IMR-90 (cell line): ENCODE measurements at places on chromosomes 6 and 20.
A peak's percentile ranks its signal among the peaks of the same experiment; 100 is the strongest.

DNA sequence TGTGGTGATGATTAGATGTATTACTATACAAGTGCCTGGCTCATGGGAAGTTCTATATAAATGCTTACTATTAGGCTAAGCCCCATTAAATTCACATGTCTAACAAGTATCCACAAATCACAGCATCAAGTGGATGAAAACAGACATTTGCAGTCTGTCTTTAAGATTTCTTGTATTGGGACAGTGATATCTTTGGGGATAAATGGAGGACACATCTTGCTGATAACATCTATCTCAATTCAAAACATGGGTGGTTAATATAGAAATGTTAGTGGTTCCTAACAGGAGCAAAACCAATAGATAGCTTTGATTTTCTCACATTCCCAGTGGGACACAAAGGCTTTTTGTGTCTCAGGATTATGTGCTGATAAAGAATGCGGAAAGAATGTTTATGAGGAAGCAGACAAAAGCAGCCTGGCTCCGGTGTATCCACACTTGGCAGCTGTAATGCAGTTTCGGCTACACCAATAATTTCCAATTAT is 29.3 kb downstream of the PTPRK start:
- no peak for DNase-seq

DNA sequence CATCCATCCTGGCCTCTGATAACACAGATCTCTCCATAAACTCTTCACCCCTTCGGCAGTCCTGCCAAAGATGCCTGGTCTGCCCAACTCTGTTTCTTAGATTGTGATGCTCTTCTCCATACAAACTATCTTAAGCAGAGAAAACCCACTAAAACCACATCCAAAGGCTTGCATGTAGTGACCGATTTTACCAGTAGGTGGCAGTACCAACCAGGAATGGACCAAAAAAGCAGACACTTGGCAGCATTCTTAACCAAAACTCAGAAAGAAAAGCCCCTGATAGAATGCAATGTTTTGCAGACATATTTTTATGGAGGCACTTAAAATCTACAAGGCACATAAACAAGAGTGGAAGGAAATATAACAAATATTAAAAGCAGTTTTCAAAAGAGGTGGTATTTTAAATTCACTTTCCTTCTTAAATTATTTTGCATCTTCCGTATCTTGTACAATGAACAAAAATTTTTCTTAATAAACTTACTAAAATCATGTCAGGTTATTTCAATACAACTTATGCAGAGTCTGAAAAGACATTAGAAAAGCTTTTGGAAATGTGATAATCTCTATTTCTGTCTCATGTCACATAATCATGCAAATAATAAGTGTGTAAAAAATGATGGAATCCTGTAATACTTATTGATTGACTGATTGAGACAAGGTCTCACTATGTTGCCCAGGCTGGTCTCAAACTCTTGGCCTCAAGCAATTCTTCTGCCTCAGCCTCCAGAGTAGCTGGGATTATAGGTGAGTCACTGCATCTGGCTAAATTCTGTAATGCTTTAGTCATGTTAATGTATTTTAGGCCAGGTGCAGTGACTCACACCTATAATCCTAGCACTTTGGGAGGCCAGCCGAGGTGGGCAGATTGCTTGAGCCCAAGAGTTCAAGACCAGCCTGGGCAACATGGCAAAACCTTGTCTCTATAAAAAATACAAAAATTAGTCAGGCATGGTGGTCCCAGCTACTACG is 29.4 kb downstream of the LRP11 start:
- DNase-seq = peak; percentile 79

- peak; percentile 57 for DNase-seq
Measured at GRCh38 chr20:44959082-44959637, 1.0 kb downstream of the TOMM34 start.

GRCh38 chr6:33391922-33392594 is 435 bp downstream of the KIFC1 start:
- DNase-seq = peak; percentile 44

- peak; percentile 77 for DNase-seq
Measured at GRCh38 chr6:154937306-154938220, 57.6 kb upstream of the TIAM2 start.

GRCh38 chr6:282177-282866 is 10.0 kb upstream of the DUSP22 start:
- DNase-seq = no peak

GRCh38 chr6:119974430-119975159 is 625.0 kb upstream of the MAN1A1 start:
- no peak for DNase-seq

GRCh38 chr6:36245572-36246061 is 24.2 kb upstream of the PNPLA1 start:
- no peak for DNase-seq

- peak; percentile 45 for DNase-seq
Measured at GRCh38 chr6:114747995-114748625, 405.3 kb upstream of the HS3ST5 start.

DNA sequence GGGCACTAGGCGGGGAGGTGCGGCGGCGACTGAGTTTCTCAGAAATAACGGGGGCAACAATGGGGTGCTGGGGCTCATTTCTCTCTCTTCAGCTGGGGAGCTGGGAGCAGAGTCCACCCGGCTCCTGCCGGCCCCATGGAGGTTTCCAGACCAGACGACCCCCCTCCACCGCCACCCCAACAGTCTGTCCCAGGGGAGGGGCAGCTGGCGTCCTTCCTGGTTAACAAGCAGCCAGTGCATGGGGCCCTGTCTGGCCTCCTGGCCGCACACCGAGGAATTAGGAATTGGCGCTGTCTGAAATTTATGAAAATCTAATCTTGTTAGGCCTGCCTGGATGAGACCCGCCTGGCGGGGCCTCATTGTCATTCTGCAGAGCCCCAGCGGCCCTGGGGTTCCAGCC is 42.4 kb downstream of the PMEPA1 start:
- DNase-seq = no peak

DNA sequence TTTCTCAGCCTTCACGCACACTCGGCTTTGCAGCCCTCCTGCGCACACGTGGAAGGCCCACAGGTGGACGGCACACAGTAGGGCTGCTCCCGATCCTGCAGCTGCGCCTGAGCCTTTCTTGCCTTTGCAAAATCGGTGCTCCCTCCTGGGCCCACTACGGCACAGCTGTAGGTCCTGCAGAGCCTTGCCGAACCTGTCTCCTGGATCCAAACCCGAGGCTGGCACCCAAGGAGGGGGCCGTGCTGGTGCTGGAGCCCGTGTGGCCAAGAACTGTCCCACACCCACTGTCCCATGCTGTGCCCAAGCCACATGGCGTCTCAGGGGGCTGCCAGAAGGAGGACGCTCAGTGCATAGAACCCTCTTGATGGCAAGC is 227.4 kb downstream of the TTLL2 start:
- no peak for DNase-seq

DNA sequence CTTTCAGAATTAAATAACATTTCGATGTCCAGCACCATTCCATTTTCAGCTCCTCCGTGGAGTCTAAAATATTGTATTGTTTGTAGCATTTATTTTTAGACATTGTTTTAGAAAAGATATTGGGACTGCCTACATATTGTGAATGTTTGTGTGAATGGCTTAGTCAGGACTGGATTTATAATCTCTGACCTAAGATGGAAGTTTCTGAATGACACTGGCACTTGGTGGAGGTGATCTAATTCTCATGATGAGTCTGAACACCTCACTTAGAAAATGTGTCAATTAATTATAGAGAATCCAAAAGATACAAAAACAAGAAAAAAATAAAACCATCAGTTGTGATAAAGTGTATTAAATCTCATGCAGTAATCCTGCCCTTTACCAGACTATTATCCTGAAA is 60.8 kb upstream of the HBS1L start:
- no peak for DNase-seq

- no peak for DNase-seq
Measured at GRCh38 chr6:47424436-47424836, 53.2 kb upstream of the CD2AP start.

DNA sequence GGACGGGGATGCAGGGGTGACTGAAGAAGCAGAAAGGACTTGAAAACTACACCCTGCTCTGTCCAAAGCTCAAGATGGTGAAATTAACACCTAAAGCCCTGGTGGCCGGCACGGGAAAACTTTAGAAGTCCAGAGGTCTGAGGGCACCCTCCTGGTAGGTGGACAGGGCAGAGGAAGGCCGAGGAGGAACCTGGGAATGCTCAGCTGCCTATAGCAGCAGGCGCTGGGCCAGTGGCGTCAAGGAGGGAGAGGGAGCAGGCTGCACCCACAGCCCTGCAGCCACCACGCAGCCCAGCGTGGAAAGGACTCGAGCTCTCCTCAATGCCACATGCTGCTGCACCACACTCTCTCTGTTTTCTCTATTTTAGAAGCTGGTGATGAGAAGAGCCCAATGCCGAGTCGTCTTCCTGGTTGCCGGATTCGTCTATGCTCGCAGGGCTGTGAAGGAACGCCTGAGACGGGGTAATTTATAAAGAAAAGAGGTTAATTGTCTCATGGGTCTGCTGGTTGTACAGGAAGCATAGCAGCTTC is 248.3 kb upstream of the AFDN start:
- no peak for DNase-seq

GRCh38 chr6:73606428-73606827 is 47.4 kb downstream of the SLC17A5 start:
- DNase-seq = no peak

- DNase-seq = no peak
Measured at GRCh38 chr6:124119596-124119995, 315.9 kb downstream of the NKAIN2 start.

- DNase-seq = peak; percentile 63
Measured at GRCh38 chr20:53609491-53610445, 16.1 kb upstream of the ZNF217 start.

DNA sequence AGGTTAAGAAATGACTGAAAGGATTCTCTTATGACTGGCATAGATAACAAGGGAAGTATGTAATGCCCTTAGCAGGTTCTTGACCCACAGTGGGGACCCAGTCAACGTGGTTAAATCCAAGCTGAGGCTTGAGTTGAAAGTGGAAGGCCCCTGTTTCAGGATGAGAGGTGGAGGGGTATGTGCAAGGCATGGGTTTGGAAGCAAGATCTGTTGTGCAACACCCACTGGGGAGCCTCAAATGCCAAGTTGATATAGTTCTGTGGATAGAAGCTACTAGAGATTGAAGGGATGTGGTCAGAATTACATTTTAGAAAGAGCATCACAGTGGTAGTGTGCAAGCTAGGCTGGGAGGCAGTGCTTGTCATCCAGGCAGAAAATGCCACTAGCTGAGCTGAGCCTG is 5.1 kb downstream of the PABPC1L start:
- DNase-seq = no peak

- DNase-seq = no peak
Measured at GRCh38 chr6:5645328-5646290, 361.1 kb downstream of the NRN1 start.

DNA sequence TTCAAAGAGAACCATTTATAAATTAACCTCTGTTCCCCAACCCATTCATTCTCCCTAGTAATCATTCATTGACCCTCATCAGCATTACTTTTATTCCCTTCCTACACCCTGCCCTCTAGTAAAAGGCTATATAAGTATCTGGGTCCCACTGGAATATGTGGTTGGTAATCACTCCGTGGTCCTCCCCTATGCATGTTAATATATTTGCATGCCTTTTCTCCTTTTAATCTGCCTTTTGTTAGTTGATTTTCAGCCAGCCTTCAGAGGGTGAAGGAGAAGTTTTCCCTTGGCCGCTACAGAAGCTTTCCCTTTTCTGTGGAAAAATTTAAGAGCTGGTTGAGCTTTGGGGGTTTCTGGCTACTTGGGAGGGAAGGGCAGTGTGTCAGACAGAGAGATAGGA is 585.6 kb downstream of the UTRN start:
- DNase-seq = no peak

- DNase-seq = no peak
Measured at GRCh38 chr6:23562554-23562953, 563.5 kb upstream of the NRSN1 start.

DNA sequence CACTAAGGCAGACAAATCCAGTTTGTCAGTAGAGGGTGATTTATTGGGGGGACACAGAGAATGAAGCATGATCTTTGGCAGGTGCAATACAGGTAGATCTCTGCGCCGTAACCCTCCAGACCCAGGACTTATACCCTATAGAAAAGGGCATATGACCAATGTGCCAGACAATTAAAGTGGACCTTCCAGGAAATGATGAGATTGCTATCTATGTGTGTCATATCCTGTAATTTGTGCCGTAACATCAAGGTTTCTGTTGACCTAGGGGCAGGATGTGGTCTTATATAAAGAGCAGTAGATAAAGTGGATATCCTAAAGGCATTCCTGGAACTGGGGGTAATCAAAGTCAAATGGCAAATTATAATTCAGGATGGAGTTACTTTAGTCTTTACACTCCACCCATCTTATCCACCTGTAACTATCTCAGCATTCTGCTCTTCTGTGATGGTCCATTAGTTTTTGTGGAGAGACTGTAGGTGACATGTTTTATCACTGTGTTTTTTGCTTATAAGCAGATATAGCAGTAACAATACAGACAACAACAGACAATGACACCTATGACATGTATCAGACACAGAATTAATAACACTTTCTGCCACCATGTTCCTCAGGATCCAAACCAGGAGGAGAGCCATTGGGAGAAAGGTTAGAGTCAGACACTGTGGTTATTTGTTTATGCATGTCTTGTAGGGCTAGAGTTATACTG is 43.1 kb upstream of the ZNF337 start:
- DNase-seq = peak; percentile 5

DNA sequence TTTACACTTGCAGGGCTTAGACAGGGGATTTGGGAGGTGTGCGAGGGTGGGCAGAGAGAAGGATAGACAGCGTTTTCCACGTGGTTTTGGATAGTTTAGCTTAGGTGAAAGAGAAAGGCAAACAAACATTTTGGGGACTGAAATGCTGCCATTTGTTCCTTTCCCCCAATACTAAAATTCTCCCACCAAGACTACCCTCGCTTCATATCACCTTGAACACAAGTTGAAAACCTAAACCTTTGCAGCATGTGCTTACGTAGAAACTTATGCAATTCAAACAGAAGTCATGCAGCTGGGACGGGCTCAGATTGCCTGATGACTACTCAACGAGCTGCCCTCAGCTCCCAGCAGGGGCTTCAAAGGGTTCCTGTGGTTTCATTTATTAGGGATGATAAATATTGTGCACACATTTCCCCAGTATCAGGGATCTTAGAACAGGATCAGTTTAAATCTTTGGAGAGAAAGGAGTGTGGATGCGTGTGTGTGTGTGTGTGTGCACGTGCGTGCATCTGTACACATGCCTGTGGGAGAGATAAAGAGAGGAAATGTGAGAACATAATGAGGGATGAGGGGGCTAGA is 77.3 kb downstream of the SLC22A23 start:
- DNase-seq = peak; percentile 32

GRCh38 chr6:166940643-166941068 is 15.7 kb downstream of the RNASET2 start:
- peak; percentile 37 for DNase-seq

DNA sequence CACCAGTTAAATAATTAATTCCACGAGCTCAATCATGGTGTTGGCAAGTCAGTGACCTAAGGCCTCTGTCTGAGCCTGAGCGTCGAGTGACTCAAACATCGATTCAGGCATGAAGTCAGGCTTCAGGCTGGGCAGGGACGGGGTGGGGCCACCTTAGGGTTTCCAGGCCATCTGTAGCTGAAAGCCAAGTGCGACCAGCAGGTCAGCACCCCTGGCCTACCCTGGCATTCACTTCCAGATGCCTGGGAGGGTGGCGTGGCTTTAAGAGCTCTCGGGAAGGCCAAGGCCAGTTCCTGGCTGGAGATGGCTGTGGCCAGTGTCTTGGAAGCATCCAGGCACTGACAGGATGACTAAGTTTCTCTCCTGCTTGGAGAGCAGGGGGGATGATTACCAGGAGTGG is 113.4 kb downstream of the DACT2 start:
- DNase-seq = no peak
